ENCODE measurements at places on chromosomes 4 and X. TPM values are rescaled to one million over a fixed set of nuclear protein-coding genes. Genes with fewer than 3 reads are reported as not detected.

Gene HS3ST1
- 0.94 TPM for total RNA-seq

DNA sequence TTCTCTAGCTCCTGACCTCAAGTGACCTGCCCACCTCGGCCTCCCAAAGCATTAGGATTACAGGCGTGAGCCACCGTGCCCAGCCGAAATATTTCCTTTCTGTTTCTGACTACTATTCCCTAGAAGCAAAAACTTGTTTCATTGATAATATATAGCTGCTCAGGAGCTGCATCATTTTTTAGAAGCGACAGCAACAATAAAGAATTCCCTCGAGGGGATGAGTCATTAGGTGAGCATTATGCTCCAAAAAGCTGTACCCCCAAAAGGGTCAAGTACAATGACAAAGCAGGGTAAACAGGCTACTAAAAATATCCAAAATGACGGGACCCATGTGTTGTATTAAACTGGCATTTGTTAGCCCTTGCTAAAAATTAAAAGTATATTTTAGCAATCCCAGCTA is 67.0 kb downstream of the RBM47 start:
- DNase-seq, result no peak

DNA sequence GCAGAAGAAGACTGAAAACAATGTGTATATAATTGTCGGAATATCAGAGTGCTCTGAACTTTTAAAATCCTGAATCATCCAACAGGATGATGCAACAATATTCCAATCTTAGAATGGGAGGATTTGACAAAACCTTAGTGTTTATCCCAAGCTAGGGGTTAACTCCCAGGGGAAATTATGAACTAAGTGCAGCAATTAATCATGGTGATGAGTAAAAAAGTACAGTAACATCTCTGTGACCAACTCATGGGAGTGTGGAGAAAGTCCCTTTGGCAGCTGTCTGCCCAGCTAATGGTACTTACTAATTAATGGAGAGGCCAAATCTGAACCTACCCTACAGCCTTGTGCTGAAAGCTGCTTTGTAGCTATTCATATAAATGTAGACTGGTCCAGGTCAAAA is 257.6 kb upstream of the DDX53 start:
- no peak for DNase-seq

GRCh38 chr4:169084954-169085353 is 74.9 kb upstream of the CBR4 start:
- DNase-seq, result no peak

GRCh38 chrX:63581398-63581797 is 203.6 kb downstream of the ARHGEF9 start:
- peak; percentile 83 for DNase-seq

DNA sequence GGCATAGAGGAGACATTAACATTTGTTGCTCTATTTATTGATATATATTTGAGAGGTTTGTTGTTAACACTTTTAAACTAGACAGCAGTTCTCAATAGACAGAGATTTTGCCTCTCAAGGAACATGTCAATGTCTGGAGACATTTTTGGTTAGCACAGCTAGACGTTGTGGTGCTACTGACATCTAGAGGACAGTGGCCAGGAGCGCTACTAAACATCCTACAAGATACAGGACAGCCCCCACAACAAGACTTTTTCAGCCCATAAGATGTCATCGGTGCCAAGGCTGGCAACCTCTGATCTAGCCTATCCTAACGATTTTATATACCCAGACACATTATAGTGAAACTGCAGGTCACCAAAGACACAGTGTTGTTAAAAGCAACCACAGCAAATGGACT is 18.4 kb upstream of the CTSO start:
- DNase-seq, result peak; percentile 61

GRCh38 chrX:39144323-39144722 is 343.1 kb downstream of the MID1IP1 start:
- no peak for DNase-seq

- DNase-seq, result no peak
These were observed 95.8 kb upstream of the TENM3 start for GRCh38 chr4:182147391-182147790.

DNA sequence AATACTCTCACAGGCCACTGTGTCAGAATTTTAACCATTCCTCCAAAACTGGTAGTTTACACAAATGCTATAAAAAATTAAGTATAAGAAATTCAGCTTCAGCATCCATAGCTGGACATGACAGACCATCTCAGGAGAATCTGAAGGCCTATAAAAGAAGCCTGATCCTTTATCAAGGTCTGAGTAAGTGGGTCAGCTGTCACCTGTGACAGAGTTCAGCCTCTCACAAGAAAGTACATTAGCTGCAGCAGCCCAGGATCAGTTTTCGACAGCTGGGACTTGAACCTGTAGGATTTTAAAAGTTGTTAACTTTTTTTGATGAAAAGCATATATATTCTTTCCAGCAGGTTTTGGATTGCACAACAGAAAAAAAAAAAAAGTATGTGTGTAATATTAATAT is 60.7 kb downstream of the PPP3CA start:
- DNase-seq, result no peak

GRCh38 chrX:41043196-41043595 is 42.0 kb upstream of the USP9X start:
- DNase-seq, result no peak
